Amniotic epithelial cell (primary cell): ENCODE measurements at places on chromosomes 12 and 14.

- DNase-seq = no peak
These were observed 288.4 kb upstream of the NOS1 start for GRCh38 chr12:117649796-117650195.

- DNase-seq = no peak
These were observed 36.9 kb upstream of the WDR89 start for GRCh38 chr14:63678536-63678935.

GRCh38 chr14:59091976-59092375, 96.5 kb upstream of the DAAM1 start:
- DNase-seq = no peak

- peak; percentile 25 for DNase-seq
These were observed 449.1 kb downstream of the RAD51B start for GRCh38 chr14:68268719-68269118.

DNA sequence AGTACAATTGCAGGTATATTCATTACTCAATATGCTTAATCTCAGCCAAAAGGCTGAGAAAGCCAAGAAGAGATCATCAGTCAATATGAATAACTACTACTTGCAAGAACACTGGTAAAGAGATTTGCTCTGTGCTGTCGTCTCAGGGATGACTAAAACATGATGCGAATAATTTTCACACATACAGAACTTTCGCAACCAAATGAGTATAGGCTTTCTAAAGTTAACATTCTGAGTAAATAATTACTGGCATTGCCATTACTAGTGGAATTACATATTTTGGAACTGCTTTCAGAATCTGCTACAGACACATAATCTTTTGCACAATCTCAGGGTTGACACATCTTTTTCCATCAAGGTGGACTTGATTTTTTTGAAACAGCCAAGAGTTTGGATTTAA, 24.7 kb downstream of the NCKAP1L start:
- peak; percentile 73 for DNase-seq

DNA sequence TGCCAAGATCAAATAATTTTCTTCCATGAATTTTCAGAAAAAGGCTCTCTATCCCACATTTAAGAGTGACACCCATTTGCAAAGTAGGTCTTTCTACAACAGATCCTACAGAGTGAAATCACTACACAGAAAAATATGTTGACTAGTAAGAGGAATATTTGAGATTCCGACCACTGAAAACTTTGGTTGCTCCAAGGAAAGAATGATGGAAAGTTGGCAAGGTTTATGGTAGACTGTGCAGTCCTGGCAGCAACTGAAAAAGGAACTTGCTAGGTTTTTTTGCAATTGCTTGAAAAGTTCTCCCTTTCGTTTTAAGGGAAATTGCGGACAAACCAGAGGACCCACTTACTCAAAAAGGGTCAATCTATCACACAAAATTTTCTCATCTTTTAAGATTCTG, 83.1 kb upstream of the TSPAN8 start:
- no peak for DNase-seq

DNA sequence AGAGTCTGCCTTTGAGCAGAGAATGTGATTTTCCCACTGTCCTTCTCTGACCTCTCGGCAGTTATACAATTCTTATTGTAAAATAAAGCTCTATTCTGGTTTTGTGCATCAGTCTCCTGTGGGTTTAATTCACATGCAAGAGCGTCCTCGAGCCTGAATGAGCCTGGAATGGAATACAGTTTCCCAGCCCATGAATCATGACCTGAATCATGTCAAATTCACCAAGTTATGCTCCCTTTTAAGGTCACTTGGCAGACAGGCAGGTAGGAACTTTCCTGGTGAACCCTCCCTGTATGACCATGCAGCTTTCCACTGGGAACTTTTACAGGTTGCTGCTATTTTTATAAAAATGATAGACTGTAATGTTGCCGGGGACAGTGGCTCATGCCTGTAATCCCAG, 41.7 kb downstream of the BICD1 start:
- peak; percentile 63 for DNase-seq

GRCh38 chr14:26427097-26427496, 170.7 kb downstream of the NOVA1 start:
- DNase-seq = no peak
